ENCODE measurements at places on chromosomes 7 and 10.
A peak's percentile ranks its signal among the peaks of the same experiment; 100 is the strongest.

- DNase-seq, result no peak
These were observed 2.5 kb upstream of the GDF2 start for GRCh38 chr10:47319784-47320183.

DNA sequence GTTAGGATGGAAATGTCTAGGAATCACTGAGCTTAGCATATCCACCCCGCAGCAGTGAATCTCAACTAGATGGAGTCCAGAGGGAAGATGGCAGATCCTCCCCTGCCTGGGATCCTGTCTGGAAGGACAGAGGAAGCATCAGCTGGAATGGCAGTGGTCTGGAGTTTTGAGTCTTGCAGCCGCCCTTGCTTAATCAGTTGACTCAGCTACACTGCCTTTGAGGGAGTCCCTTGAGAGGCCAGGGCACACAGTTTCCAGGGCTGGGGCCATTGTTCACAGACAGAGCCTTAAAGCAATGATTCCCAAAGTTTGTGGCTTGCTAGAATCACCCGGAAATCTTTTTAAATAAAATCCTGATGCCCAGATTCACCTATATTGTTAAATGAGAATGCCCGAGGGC, 128.1 kb downstream of the NT5C2 start:
- no peak for DNase-seq

DNA sequence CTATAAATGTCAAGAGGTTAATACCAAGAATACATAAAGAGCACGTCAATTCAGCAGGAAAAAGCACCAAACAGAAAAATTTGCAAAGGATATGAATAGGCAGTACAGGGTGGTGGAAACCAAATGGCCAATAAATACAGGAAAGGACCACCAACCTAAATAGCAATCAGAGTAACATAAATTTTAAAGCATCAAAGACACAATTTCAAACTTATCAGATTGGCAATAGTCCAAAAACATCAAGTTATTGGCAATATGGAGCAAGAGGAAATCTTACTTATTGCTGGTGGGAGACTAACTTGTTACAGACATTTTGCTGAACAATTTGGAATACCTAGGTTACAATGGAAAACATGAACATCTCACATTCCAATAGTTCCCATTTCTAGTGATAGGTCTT, 24.1 kb downstream of the SYPL1 start:
- no peak for DNase-seq

- DNase-seq, result no peak
These were observed 1.0 kb upstream of the ENO4 start for GRCh38 chr10:116848032-116848943.

- no peak for DNase-seq
These were observed 16.9 kb downstream of the RPA3 start for GRCh38 chr7:7701527-7701926.

DNA sequence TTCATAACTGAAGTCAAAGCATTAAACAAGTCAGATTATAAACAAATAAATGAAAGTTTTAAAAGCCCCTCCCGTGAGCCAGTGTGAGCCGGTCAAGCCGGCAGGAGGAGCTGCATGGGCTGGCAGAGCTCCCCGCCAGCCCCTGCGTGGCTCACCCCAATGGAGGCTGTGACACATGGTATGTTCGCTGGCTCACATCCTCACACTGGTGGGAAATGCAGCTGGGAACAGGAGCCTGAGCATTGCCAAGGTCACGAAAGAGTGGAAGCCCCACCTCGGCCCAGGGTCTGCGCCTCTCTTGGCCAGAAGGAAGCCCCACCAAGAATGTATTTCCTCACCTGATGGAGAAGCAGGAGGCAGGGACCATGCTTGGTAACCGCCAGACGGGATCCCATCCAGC, 261.7 kb upstream of the TCERG1L start:
- no peak for DNase-seq

- DNase-seq, result no peak
These were observed 191.7 kb downstream of the PPP1R9A start for GRCh38 chr7:95099106-95099505.

DNA sequence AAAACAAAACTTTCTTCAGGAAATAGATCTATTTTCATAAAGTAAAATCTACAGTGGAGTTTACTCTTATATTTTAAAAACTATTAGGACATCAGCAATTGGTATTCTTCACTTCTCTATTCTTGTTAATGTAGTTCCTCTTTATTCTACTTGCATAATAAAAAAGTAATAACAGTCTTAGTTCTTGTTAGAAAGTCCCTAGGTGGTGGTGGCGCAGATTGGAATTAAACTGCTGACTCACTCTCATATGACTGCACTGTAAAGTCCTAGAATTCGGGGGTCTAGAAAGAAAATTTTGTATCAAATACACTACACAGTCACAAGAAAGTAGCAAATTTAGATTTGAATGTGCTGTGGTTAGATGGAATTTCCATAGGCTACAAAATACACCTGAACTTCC, 44.6 kb upstream of the TES start:
- DNase-seq, result no peak

- DNase-seq, result peak; percentile 70
These were observed 43.5 kb downstream of the PRTFDC1 start for GRCh38 chr10:24908793-24909423.

GRCh38 chr7:25614415-25614814, 386.1 kb upstream of the NPVF start:
- no peak for DNase-seq

DNA sequence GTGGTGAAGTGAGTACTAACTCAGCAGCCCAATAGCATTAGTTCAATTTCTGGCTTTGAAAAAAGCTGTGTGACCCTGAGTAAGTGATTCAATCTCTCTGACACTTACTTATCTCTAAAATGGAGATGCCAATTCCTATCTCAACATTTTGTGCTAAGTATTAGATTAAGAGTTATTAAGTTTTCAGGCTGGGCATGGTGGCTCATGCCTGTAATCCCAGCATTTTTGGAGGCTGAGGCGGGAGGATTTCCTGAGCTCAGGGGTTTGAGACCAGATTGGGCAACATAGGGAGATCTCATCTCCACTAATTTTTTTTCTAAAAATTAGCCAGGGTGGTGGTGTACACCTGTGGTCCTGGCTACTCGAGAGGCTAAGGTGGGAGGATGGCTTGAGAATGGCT, 109.5 kb downstream of the PRTFDC1 start:
- no peak for DNase-seq

GRCh38 chr10:64708884-64709681, 1187.9 kb downstream of the REEP3 start:
- DNase-seq, result no peak

GRCh38 chr10:102398172-102399020, 2.9 kb downstream of the NFKB2 start:
- no peak for DNase-seq

DNA sequence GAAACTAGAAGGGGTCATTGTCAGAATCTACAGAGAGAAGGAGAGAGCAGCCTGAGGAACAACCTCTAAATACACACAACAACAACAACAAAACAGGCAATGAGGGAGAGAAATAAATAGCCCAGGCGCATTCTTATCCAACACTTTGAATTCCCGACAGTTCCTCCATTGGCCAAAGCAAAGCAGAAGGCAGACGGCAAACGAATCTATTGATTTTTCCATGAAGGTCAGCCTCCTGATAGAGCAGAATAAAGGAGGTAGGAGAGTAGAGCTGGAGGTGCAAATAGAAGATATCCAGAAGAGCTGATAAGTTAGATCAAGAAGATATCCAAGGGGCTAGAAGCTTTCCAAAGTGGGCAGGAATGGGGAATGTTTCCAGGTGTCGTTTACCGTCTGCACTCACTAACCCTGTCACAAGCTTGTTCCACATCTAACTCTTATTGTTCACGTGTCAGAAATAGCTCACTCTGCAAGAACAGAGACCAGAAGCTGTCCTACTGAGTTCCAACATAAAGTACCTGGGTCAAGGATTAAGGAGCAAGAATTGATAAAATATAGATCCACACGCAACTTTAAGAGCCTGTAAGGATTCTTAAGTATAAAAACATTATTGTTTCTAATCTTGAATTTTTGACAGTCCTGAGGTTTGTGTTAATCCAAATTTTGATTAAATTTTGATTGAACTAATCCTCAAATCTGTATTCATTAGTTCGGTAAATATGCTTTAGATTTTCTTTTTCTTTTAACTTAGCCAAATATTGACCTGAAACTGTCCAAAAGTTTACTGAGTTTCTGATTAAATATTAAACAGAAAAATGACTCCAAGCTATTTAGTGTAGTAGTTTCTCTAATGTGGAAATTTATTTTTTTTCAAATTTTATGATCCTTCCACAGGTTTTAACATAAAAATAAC, 45.7 kb downstream of the PTN start:
- DNase-seq, result no peak

DNA sequence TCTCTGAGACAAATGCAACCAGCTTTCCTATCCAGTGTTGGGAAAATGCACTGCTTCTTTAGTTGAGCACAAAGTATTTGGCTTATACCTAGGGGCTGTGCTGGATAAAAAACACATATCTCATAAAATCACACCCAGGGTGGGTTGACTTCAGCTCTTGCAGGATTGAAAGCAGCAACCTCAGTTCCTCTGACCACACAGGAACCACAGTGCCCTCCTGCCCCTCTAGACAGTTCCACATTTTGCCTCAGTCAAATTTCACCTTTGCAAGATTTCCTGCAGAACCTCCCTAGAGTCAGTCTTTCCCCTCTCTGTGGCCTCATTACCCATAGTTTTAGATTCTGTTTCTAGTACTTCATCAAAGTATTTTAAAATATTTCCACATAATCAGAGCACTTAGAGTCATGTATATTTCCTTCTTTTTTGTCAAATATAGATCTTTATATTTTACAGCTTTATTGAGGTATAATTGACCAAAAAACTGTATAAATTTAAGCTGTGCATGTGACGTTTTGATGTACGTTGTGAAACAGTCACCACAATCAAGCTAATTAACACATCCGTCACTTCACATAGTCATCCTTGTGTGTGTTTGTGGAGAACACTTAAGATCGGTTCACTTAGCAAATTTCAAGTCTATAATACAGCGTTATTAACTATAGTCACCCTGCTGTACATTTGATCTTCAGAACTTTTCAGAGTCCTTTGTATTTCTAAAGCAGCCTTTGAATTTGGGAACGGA, 37.0 kb upstream of the EGR2 start:
- DNase-seq, result no peak

DNA sequence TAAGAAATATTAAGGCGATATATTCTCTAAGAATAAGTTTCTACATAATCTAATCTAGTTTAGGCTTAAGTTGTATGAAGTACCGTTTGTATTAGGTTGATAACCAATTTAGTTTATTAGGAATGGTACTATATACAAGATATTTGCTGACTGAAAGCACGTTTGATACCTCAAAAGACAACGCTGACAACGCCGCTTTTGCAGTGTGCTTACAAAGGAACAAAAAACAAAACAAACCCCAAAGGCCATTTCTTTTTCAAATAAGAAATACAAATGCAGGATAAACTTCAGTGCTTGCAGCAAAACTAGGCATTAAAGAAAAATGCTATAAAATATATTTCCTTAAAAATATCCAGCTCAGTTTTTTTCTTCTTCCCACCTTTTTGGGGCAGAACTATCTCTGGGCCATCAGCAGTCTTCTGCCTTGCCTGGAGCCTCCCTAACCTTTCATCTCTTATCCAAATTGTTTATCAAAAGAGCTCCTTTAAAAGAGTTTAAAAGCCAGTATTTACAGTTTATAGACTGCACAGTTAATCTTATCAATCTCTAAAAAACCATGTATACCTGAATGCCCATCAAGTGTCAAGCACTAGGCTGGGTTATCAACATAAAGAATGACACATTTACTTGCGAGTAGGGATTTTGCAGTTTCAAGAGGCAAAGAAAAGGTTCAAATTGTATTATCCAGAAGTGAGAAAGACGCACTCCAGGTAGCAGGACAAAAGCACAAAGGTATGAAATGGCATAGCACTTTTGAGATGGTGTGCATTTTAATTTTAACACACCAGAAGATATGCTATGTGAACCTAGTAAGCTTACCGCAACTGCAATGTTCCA, 4.1 kb upstream of the KMT2E start:
- DNase-seq, result no peak

DNA sequence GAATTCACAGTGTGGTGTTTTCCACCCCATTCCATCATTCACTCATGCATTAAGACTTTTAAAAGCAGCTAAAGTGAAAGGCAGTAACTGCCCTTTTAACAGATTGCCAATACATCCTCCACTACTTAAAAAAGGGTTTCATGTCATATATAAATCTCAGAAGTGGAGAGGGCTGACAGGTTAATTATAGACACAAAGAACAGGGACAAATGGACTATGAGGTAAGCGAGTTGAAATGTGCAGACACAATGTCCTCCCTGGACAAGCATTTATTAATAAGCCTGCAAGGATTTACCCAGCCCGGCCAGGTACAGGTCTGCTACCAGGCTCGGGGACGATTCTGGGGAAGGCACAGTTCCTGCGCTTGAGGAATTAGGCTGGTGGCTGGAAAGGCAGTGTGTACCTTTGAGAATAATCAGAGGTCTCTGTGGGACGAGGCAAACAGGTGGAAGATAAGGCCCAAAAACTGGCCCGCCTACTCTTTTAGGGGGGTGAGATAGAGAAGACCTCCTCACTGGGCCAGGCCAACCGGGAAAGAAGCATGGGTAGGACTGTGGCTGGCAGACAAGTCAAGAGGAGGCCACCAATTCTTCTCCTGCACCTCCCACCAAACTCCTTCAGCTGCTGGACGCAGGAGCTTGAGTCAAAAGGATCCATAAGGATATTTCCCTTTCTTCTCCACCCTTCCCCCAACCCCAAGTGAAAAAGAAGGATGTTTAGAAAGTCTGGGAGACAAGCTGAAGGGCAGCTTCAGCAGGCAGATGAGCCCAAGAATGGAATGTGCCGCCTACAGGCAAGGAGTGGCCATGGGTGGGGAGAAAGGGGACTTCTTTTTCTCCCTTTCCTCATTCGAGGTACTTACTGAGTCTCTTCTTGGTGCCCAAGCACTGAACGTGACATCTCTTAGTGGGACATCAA, 1.5 kb downstream of the PDLIM1 start:
- DNase-seq, result peak; percentile 33

- DNase-seq, result no peak
These were observed 3.3 kb upstream of the OR6V1 start for GRCh38 chr7:143048827-143049226.

DNA sequence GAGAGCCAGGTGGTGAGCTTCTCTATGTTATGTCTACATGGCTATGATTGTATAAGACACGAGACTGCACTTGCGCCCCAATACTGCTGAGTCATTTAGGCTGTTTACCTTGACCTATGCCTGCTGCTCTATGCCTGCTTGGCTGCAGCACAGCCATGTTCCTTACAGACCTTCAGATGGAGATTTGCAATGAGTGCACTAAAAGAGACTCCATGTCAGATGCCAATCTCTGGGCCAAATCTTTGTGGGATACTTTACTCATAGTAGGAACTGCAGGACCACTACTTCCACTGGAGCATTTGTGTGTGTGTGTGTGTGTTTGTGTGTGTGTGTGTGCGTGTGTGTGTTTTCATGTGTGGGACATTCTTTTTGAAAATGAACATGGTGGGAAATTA, 50.0 kb upstream of the KMT2E start:
- peak; percentile 48 for DNase-seq

All from MG63 (cell line).